ENCODE measurements at places on chromosomes 2 and 18. TPM values are rescaled to one million over a fixed set of nuclear protein-coding genes. Genes with fewer than 3 reads are reported as not detected.

The MYO3B gene
- 0.06 TPM for total RNA-seq

GRCh38 chr2:167271932-167272331, 383.7 kb downstream of the XIRP2 start:
- H3K36me3 ChIP-seq = no peaks in the 10 kb centered on the region
- no peaks in the 10 kb centered on the region for H3K4me1 ChIP-seq
- no peak for DNase-seq
- no peak overlapping the region for H3K27ac ChIP-seq
- H3K27me3 ChIP-seq = no peaks in the 10 kb centered on the region
- H3K4me3 ChIP-seq = no peak overlapping the region

DNA sequence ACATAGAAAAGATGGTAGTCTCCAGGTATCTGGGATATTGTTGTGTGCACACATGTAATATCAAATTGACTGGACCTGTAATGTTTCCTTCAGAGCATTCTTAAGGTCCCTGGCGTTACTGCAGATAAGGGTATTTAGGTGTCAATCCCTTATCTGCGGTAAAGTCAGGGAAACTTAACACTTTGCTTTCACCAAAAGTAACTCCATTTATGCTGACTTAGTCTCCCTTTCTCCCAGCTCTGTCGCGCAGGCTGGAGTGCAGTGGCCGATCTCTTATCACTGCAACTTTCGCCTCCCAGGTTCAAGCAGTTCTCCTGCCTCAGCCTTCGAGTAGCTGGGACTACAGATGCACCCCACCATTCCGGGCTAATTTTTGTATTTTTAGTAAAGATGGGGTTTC, 1.8 kb downstream of the CNNM3 start:
- no peak overlapping the region for H3K27ac ChIP-seq
- H3K4me1 ChIP-seq = peaks cover 62% of the 10 kb centered on the region
- no peak for DNase-seq
- H3K36me3 ChIP-seq = peaks cover 12% of the 10 kb centered on the region
- peak overlapping the region; percentile 98 for H3K4me3 ChIP-seq

DNA sequence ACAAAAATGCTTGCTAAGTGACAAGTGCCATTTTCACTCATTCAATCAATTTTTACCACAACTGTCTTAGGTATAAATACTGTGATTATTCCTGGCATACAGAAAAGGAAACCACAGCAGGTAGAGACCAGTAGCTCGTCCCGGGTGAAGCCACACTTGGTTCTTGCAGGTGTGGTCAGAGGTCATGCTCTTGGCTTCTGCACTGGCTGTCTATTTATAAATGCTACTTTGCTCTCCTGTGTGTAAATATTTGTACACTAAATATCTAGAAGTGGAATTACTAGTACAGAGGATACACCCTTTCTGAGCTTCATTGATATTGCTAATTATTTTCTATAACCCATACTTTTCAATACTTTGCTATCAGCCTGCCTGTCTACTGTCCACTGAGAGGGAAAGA, 284.6 kb downstream of the MYT1L start:
- DNase-seq = peak; percentile 21
- no peak overlapping the region for H3K4me3 ChIP-seq
- peaks cover 3% of the 10 kb centered on the region for H3K27me3 ChIP-seq
- no peaks in the 10 kb centered on the region for H3K4me1 ChIP-seq
- H3K36me3 ChIP-seq = no peaks in the 10 kb centered on the region

The TEKT4 gene
- 0.19 TPM for total RNA-seq

DNA sequence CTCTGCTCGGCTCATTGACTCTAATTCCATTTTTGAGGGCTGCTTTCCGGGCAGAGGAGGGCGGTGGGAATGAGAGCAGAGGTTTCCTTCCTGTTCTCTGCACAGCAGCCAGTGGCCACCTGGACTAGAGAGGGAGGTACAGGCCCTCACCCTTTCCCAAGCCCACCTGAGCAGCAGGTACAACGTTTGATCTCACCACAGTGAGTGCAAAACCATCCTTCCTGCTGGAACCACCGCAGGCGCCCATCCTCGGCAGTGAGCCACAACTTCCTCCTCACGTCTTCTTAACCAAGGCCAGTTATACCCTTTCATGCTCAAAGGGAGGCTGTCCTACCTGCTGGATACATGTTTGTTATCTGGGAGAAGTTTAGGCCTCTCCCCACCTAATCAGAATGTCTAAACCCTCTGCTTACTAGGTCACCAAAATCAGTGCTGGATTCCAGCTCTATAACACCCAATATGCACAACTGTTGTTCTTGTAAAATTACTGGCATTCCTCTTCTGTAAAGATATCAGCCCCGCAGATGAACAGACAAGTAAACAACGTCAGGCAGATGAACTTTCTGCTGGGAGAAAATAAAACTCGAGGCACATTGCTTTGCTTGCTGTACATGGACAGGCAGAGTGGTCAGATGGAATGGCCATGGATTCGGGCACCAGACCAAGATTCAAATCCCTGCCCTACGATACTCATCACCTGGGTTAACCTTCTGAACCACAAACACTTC, 191.4 kb downstream of the SH3RF3 start:
- no peak overlapping the region for H3K4me3 ChIP-seq
- no peak for DNase-seq
- H3K36me3 ChIP-seq = no peaks in the 10 kb centered on the region

- no peak overlapping the region for H3K27ac ChIP-seq
- no peaks in the 10 kb centered on the region for H3K36me3 ChIP-seq
- no peak overlapping the region for H3K4me3 ChIP-seq
- peaks cover 44% of the 10 kb centered on the region for H3K4me1 ChIP-seq
Observed at GRCh38 chr18:57748770-57749603, 54.1 kb downstream of the ATP8B1 start.

DNA sequence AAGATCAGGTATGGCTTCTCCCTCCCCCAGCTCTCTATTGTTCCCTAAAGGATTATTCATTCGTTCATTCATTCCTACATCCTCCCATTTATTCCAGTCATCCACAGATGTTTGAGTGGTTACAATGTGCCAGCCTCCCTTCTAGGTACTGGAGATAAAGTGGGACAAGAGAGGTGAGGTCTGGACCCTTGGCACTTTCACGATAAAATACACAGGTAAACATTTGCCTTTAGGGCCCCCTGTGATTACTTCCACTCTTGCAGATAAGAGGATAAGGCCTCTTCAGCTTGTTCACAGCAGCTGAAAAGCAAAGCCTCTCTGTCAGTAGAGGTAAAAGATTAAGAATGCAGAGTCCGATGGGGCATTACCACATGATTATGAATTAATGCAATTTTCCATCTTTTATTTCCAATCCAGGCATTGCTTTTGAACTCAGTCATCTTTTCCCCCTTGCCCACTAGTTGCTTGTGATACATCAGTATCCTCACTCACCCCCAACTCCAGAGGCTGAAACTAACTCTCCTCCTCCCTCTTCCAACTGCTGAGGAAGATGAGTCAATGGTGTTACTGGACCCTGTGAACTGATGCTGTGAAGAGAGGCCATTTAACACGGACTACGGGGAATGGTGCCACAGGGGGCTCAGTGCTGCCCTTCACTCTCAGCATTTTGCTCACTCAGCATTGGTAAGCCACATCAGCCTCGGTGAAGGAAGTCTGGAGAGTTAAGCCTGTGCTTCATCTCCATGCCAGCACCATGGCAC, 1.1 kb upstream of the DPP4 start:
- H3K27ac ChIP-seq = no peak overlapping the region
- no peaks in the 10 kb centered on the region for H3K36me3 ChIP-seq
- H3K4me3 ChIP-seq = peak overlapping the region; percentile 56
- no peak for DNase-seq
- peaks cover 13% of the 10 kb centered on the region for H3K4me1 ChIP-seq

DNA sequence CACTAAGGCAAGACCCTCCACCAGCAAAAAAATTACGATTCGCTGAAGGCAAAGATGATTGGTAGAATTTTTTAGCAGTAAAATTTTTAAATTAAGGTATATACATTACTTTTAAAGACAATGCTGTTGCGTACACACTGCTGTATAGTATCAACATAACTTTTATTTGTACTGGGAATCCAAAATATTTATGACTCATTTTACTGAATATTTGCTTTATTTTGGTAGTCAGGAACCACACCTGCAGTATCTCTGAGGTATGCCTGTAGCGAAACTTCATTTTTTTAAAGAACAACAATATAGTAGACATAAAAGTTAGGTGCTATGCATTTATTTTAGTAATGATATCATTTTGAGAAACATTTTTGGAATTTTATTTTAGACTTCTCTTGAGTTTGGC, 57.8 kb downstream of the GALNT1 start:
- no peak overlapping the region for H3K4me3 ChIP-seq
- no peak for DNase-seq
- H3K36me3 ChIP-seq = no peaks in the 10 kb centered on the region
- peaks cover 10% of the 10 kb centered on the region for H3K4me1 ChIP-seq

DNA sequence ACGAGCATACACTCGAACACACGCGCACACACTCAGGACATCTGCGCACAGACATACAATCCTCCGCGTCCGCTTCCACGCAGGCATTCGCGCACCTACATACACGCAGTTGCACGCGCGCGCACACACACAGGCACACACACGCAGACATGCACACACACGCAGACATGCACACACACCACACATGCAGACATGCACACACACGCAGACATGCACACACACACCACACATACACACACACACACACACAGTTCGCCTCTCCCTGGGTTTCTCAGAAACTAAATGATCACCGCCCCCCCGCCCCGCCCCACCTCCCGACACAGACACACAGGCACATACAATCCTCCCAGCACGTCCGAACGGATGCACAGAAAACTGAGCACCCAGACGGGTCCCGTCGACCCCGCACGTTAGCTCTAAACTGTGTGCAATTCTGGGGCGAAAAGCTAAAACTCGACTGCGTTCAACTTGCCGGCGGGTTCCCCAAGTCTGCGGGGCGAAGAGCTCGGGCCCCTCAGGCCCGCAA, 1.0 kb downstream of the EPHA4 start:
- no peaks in the 10 kb centered on the region for H3K36me3 ChIP-seq
- peak overlapping the region; percentile 67 for H3K27ac ChIP-seq
- peaks cover 44% of the 10 kb centered on the region for H3K4me1 ChIP-seq
- H3K4me3 ChIP-seq = peak overlapping the region; percentile 70

The MC4R gene
- 0.66 TPM for total RNA-seq

The CD226 gene
- 0.26 TPM for total RNA-seq

DNA sequence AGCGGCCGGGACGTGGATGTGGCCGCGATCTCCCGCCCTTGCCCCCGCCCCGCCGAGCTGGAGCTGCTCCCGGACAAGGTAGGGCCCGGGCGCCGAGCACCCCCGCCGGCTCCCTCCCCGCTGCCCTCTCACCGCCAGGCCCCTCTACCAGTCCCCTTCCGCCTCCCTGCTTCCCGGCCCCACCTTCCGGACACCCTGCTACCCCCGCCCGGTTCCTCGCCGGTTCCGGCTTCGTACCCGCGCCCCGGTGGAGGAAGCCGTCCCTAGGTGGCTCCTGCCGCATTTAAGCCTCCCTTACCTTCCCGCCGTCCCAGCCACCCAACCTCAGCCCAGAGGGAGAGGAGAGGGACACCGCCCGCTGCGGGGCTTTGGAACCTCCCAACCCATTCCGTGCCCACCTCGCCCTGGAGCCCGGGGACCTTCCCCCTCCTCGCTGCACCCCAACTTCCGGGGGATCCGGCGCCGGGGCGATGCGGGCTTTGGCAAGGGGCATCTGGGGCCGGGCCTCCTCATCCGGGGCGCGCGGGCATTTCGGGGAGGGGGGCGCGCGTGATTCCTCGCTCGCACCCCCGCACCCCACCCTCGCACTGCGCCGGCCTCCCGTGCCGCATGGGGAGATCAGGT, 475 bp downstream of the B3GNT2 start:
- no peak for DNase-seq
- peaks cover 39% of the 10 kb centered on the region for H3K4me1 ChIP-seq
- H3K27ac ChIP-seq = peak overlapping the region; percentile 94
- H3K27me3 ChIP-seq = no peaks in the 10 kb centered on the region
- H3K36me3 ChIP-seq = no peaks in the 10 kb centered on the region

The TIA1 gene
- total RNA-seq = 51.2 TPM

DNA sequence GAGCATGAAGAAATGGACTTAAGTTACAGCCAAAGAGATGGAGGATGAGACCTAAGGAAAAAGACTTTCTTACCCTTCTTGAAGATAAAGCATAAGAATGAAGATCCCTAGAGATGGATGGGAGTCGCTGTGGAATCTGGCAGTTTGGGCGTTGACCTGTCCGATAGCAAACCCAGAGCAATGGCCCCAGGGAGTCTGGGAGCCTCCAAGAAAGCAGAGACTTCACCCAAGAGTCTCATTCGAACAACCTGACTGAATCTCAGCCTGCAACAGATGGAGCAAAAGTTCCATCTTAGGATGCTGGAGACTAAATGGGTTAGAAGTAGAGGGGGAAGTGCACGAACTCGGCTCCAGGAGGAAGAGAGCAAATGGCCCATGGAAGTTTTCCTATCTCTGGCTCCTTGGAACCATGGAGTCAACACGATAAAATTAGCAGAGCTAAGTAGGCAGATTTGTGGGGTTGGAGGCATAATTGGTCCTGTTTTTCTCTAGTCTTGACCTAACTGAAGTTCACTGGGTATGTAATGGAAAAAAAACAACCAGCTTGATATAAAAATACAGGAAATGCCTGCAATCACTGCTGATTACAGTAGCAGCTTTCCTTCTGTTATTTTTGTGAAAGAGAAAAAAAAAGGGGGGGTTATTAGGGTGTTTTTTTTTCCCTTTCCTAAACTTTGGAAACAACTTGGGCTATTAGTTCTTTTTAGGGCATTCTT, 178.4 kb upstream of the EPAS1 start:
- H3K36me3 ChIP-seq = no peaks in the 10 kb centered on the region
- H3K27ac ChIP-seq = no peak overlapping the region
- no peaks in the 10 kb centered on the region for H3K27me3 ChIP-seq

DNA sequence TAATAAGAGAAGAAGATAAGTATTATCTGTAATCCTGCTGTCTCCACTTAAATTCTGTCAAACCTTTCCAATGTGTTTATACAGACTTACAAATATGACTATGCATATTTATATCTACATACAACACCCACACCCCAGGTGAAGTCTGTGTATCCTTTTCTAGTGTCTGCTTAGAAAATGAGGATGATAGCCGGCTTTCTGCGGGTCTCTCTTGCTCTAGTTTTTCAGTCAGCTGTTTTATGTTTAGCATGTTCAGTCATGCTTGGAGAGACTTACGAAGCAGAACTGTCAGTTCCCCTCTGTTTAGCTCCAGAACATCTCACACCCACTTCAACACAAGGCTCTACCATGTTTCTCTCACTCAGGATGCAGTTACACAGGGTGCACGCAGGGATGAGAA, 137.3 kb upstream of the NFATC1 start:
- DNase-seq = peak; percentile 53
- H3K4me1 ChIP-seq = no peaks in the 10 kb centered on the region
- no peak overlapping the region for H3K27ac ChIP-seq
- H3K27me3 ChIP-seq = no peaks in the 10 kb centered on the region
- H3K4me3 ChIP-seq = no peak overlapping the region

DNA sequence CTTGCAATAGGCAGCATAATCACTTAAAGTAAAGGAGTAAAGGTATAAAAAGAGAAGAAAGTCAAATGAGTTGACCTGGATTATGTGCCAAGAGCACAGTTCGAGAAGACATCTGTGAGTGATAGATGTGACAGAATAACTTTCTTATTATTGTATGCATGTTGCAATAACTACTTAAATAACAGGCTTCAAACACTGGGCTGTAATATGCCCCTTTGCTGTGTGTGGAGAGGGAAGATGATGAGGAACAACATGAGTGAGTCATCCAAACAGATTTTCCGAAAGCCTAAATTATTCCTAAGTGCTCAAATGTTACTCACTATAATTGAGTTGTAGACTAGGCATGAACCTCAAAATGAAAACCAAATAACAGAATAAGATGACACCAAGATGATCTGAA, 328.1 kb downstream of the EXOC6B start:
- no peak overlapping the region for H3K4me3 ChIP-seq
- H3K36me3 ChIP-seq = no peaks in the 10 kb centered on the region
- no peak for DNase-seq
- H3K4me1 ChIP-seq = no peaks in the 10 kb centered on the region

GRCh38 chr2:11342551-11343367, 1.7 kb downstream of the ROCK2 start:
- H3K27ac ChIP-seq = peak overlapping the region; percentile 98
- no peaks in the 10 kb centered on the region for H3K36me3 ChIP-seq
- DNase-seq = no peak
- H3K4me3 ChIP-seq = peak overlapping the region; percentile 91
- H3K27me3 ChIP-seq = peaks cover 3% of the 10 kb centered on the region

The ATAD2B gene
- 12.6 TPM for total RNA-seq
